ENCODE measurements at places on chromosomes 3 and 15.

DNA sequence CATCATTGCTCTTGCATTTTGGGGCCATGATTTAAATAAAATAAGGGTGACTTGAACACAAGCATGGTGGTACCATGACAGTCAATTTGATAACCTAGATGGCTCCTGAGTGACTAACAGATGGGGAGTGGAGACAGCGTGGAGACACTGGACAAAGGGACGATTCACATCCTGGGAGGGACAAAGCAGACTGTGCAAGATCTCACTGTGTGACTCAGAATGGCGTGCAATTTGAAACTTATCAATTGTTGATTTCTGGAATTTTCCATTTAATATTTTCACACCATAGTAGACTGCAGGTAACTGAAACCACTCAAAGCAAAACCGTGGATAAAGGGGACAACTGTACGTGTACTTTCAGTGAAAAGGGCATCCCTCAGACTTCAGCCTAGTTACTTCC, 25.5 kb downstream of the MCCC1 start:
- no peaks in the 10 kb centered on the region for H3K4me1 ChIP-seq
- DNase-seq = no peak
- H3K36me3 ChIP-seq = peaks cover 5% of the 10 kb centered on the region
- H3K4me3 ChIP-seq = no peak overlapping the region

DNA sequence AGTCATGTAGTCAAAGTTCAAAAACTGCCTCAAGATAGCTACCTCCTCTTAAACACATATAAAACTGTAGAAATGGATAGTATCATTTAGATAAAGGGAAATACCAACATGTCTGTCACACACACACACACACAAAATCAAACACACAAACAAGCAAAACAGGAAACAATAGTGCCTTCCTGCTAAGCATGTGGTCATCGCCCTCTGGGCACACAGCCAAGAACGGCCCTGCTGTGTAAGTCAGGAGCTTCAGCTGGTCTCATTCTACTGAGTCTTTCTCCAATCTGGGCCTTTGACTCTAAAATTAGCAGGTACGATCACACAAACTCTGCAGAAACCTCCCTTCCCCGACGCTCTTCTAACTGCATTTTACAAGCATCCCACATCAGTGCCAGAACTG, 272.2 kb upstream of the CHRNA7 start:
- no peaks in the 10 kb centered on the region for H3K27me3 ChIP-seq
- H3K4me1 ChIP-seq = no peaks in the 10 kb centered on the region
- peak; percentile 9 for DNase-seq
- H3K36me3 ChIP-seq = no peaks in the 10 kb centered on the region

GRCh38 chr3:141553055-141553454, 66.2 kb downstream of the RASA2 start:
- no peak overlapping the region for H3K4me3 ChIP-seq
- H3K27me3 ChIP-seq = no peaks in the 10 kb centered on the region
- H3K36me3 ChIP-seq = no peaks in the 10 kb centered on the region
- no peak for DNase-seq

GRCh38 chr3:98574132-98574531, 19.3 kb downstream of the CPOX start:
- peaks cover 13% of the 10 kb centered on the region for H3K4me1 ChIP-seq
- no peak for DNase-seq
- H3K27me3 ChIP-seq = no peaks in the 10 kb centered on the region
- H3K27ac ChIP-seq = peak overlapping the region; percentile 38
- H3K36me3 ChIP-seq = peaks cover 15% of the 10 kb centered on the region

- no peaks in the 10 kb centered on the region for H3K36me3 ChIP-seq
- no peaks in the 10 kb centered on the region for H3K27me3 ChIP-seq
- no peak overlapping the region for H3K27ac ChIP-seq
Observed at GRCh38 chr3:123618768-123619484, 34.1 kb upstream of the HACD2 start.

DNA sequence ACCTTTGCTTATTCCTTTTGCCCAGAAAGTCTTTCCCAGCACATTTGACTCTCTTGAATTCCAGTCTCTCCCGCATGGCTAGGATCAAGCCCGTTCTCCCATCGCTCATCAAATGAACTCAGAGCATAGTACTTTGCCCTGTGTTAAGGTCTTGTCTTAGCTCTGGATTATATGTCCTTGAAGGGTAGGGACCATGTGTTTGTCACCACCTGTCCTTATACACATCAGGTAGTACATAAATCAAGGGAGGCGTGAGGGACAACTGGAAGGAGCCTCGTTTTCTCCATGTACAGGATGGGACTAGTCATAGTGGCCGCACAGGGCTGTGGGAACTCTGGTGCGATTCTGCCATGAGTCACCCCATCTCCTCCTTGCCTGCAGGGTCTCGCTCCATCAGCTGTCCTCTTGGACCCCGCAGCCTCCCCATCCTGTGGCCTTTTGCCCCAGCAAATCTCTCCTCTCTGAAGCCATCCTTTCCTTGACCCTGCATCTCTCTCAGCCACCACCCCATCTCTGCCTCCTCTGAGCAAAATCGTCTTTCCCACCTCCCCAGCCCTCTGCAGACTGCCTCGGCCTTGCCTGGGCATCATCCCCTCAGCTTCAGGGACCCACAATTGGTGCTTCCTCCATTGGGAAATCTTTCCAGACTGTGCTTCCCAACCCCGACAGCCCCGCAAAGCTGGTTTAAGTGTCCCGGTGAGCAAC, 33.4 kb upstream of the RAB6B start:
- DNase-seq = no peak
- peaks cover 2% of the 10 kb centered on the region for H3K27me3 ChIP-seq
- H3K36me3 ChIP-seq = no peaks in the 10 kb centered on the region
- no peak overlapping the region for H3K27ac ChIP-seq

GRCh38 chr3:126858887-126859286, 124.0 kb upstream of the PLXNA1 start:
- H3K27ac ChIP-seq = no peak overlapping the region
- H3K27me3 ChIP-seq = no peaks in the 10 kb centered on the region
- H3K4me3 ChIP-seq = no peak overlapping the region
- H3K36me3 ChIP-seq = no peaks in the 10 kb centered on the region
- no peaks in the 10 kb centered on the region for H3K4me1 ChIP-seq

DNA sequence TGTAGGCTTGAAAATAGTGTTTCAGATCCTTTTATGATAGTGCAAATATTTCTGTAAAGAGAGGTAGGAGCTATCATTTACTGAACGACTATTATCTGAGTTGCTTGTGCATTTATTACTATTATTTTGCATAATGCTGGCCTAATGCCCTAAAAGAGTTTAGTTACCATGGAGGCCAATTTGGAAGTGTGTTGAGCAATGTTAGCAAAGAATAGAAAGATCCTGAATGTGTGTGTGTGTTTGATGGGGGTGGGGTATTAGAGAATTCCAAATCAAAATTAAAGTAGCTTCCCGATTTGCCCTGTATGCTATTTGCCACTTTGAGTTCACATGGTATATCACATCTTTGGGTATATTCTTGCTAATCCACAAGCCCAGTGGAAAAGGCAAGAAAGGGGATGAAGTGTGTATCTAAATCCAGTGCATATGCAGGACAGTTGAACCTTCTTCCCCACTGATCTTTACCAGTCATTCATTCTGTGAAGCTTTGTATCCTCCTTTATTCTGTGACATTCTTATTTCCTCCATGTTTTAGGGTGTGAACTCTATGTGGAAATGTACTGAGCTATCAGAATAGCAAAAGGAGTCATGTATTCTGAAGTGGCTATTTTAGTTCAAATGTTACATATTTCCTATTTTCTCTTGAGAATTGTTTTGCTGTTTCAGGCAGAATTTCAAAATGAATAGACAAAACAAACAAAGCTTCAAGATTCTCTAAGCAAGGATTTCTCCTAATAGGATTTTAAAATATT, 45.7 kb upstream of the PLSCR5 start:
- no peaks in the 10 kb centered on the region for H3K36me3 ChIP-seq
- no peaks in the 10 kb centered on the region for H3K27me3 ChIP-seq
- DNase-seq = no peak
- H3K4me3 ChIP-seq = no peak overlapping the region
- no peaks in the 10 kb centered on the region for H3K4me1 ChIP-seq

DNA sequence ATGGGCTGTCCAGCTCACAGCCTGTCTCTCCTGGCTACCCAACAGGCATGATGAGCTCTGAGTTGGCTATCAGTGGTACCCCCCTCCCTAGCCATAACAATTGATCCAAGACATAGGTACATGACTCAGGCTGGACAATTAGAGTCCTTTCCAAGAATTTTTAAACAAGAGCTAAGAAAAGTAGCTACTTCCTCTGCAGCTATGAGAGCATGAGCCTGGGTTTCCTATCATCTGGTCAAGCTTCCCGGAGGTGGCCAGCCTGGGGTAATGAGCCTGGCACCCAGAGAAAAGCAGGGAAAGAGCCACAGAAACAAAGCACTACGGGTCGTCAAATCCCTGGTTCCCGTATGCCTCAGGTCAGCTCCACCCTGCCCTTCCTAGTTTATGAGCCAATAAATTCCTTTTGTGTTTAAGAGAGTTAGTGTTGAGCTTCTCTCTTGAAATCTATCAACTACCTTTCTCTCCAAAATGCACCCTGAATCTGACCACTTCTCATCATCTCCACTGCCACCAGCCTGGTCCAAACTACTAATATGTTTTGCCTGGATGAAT, 2.3 kb upstream of the SLC51B start:
- no peak overlapping the region for H3K4me3 ChIP-seq
- H3K27me3 ChIP-seq = no peaks in the 10 kb centered on the region
- DNase-seq = no peak
- no peaks in the 10 kb centered on the region for H3K4me1 ChIP-seq

DNA sequence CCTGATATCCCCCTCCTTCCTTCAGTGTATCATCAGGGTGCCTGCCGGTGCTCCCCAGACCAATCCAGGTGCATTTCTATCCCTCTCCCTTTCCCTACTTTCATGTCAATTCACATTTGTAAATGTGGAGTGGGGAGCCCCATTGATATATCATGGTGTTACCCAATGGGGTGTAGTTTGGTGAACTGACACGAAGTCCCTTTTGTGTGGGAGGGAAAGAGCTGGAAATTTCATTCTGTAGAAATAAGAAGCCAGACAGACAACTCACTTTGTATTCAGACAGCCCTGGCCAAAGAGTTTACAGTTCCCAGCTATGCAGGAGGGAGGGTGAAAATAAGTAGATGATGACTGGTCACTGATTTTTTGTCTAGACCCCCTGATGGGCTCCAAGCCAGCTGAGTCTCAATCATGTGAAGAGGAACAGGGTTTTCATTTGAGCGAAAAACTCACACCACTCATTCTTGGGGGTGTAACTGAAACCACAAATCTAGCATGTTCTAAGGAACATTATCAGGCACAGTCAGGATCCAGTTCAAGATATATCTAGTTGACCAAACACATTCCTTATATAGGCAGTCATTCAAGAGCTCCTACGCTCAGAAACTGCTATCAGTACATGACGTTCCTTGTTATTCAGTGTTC, 58.9 kb downstream of the LMCD1 start:
- no peaks in the 10 kb centered on the region for H3K27me3 ChIP-seq
- no peaks in the 10 kb centered on the region for H3K36me3 ChIP-seq
- H3K4me1 ChIP-seq = no peaks in the 10 kb centered on the region
- no peak overlapping the region for H3K4me3 ChIP-seq

DNA sequence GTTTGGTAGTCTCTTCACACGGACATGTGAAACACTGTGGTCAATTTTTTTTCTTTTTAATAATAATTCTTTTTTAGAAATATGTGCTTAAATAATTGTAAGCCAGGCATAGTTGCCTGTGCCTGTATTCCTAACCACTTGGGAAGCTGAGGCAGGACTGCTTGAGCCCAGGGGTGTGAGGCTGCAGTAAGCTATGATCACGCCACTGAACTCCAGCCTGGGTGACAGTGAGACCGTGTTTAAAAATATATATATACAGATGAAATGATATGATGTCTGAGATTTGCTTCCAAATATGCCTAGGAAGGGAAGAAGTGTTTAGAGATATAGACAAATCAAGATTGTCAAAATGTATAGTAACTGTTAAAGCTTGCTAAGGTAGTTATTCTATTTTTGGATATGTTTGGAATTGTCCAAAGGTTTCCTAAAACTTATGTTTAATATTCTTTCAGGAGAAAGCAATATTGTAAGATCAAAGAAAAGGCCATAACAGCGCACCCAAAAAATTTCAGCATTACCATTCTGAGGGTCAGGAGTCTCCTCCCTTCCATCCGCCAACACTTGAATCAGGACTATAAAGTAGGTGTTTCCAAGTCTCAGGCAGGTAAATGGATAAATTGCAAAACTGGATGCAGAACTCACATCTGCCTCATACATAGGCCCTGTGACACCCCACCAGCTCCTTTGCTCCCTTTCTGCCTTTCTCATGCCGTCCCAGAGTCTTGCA, 532 bp upstream of the SELENOT start:
- H3K27ac ChIP-seq = peak overlapping the region; percentile 92
- peaks cover 20% of the 10 kb centered on the region for H3K4me1 ChIP-seq
- no peak for DNase-seq
- H3K36me3 ChIP-seq = no peaks in the 10 kb centered on the region

GRCh38 chr3:96538186-96538585, 276.2 kb upstream of the EPHA6 start:
- H3K4me1 ChIP-seq = no peaks in the 10 kb centered on the region
- no peaks in the 10 kb centered on the region for H3K27me3 ChIP-seq
- no peaks in the 10 kb centered on the region for H3K36me3 ChIP-seq
- H3K27ac ChIP-seq = no peak overlapping the region
- no peak overlapping the region for H3K4me3 ChIP-seq
- no peak for DNase-seq

- no peaks in the 10 kb centered on the region for H3K4me1 ChIP-seq
- H3K36me3 ChIP-seq = no peaks in the 10 kb centered on the region
- H3K27ac ChIP-seq = no peak overlapping the region
- no peaks in the 10 kb centered on the region for H3K27me3 ChIP-seq
- DNase-seq = no peak
Observed at GRCh38 chr3:173745952-173746682, 348.6 kb downstream of the NLGN1 start.

DNA sequence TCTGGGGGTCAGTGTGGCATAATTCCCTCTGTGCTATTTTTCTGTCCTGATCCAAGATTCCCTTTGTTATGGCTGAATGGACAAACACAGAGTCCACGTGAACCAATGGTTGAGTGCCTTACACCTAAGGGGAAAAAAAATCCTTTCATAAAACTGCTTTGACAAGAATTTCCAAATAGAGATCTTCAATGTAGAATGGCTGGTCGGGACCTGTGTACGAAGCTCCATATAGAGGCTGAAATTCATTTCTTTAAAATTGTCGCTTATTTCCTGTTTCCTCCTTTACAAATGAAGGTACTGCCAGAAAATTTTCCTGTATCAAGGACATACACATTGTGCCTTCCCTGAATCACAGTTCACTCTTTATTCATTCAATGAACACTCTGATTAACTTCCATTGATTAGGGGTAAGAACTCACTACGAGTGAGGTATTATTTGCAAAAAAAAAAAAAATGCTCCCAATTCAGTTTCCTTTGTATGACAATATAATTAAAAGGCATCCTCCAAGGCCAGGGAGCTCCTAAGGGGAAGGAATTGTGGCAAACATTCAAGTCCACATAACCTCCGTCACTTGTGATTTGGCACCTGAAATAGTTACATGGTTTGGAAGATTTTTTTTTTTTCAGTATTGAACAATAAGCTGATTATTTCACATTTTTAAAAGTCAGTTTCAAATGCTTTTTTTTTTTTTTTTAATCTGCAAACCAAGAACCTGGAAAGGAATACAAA, 293.8 kb downstream of the MEX3B start:
- H3K27me3 ChIP-seq = no peaks in the 10 kb centered on the region
- H3K27ac ChIP-seq = no peak overlapping the region
- H3K4me3 ChIP-seq = no peak overlapping the region
- H3K4me1 ChIP-seq = no peaks in the 10 kb centered on the region
- no peaks in the 10 kb centered on the region for H3K36me3 ChIP-seq

GRCh38 chr3:84683493-84683892, 275.3 kb upstream of the CADM2 start:
- no peak overlapping the region for H3K4me3 ChIP-seq
- no peaks in the 10 kb centered on the region for H3K36me3 ChIP-seq
- no peaks in the 10 kb centered on the region for H3K4me1 ChIP-seq
- no peak overlapping the region for H3K27ac ChIP-seq
- no peak for DNase-seq
